ENCODE measurements at places on chromosomes 13 and 19.

DNA sequence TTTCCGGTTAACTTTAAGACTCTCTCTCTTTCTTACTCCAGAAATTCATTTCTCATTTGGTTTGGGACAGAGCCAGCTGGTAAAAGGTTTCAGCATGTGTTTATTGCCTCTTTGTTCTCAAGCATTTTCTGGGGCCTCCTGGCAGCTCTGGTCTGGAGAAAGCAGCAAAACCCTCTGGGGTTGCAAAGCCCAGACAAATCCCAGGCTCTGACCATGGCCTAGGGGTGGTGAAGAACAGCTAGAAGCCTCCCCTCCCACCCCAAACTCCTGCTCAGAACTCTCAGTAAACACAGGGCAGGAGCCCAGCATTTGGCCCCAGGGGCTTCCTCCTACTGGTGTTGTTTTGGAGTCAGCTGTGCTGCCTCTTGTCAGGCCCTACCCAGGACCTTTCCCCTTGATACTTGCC lies 124.2 kb upstream of the SERP2 start:
- no peak for DNase-seq
- H3K36me3 ChIP-seq, result no peaks in the 10 kb centered on the region
- H3K4me3 ChIP-seq, result no peak overlapping the region
- H3K27me3 ChIP-seq, result no peaks in the 10 kb centered on the region
- no peak overlapping the region for H3K27ac ChIP-seq

- H3K27me3 ChIP-seq, result no peaks in the 10 kb centered on the region
- no peak for DNase-seq
- H3K4me3 ChIP-seq, result no peak overlapping the region
- no peak overlapping the region for H3K27ac ChIP-seq
- H3K4me1 ChIP-seq, result no peaks in the 10 kb centered on the region
Observed at GRCh38 chr13:106078191-106078590, 457.3 kb downstream of the EFNB2 start.

DNA sequence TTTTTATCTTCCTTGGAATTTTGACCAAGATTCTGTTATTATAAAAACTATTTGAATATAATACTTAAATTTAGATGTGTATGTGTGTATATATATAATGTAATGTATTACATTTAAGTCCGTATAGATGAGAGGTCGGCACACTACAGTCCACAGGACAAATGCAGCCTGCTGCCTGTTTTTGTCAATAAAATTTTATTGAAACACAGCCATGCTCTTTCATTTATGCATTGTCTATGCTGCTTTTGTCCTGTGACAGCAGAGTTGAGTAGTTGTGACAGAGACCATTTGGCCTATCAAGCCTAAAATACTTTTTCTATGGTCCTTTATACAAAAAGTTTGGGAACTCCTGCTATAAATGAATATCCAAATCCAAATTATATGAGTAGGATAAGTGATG lies 69.7 kb downstream of the PCCA start:
- DNase-seq, result no peak
- H3K27me3 ChIP-seq, result no peaks in the 10 kb centered on the region
- H3K27ac ChIP-seq, result no peak overlapping the region
- no peaks in the 10 kb centered on the region for H3K4me1 ChIP-seq

DNA sequence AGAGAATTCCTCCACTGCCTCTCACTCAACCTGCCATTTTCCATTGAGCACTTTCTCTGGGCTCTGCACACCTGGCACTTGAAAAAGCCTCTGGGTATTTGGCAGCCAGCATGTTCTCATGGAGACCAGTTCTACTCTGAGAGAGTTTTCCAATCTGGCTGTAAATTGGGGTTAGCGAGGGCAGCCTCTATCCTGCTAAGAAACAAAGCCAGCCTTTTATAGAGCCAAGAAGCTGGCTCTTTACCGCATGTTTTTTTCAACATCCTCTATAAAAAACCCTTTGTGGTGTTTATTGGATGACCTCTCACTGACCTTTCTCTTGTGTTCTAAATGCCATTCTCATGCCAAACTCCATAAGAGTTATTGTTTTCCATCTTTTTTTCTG lies 52.6 kb upstream of the RCBTB2 start:
- no peak for DNase-seq
- no peak overlapping the region for H3K27ac ChIP-seq
- no peak overlapping the region for H3K4me3 ChIP-seq
- peaks cover 7% of the 10 kb centered on the region for H3K4me1 ChIP-seq

- no peaks in the 10 kb centered on the region for H3K27me3 ChIP-seq
- H3K4me1 ChIP-seq, result no peaks in the 10 kb centered on the region
- H3K4me3 ChIP-seq, result no peak overlapping the region
- H3K27ac ChIP-seq, result no peak overlapping the region
- no peak for DNase-seq
Observed at GRCh38 chr13:109235901-109236300, 550.5 kb downstream of the IRS2 start.

DNA sequence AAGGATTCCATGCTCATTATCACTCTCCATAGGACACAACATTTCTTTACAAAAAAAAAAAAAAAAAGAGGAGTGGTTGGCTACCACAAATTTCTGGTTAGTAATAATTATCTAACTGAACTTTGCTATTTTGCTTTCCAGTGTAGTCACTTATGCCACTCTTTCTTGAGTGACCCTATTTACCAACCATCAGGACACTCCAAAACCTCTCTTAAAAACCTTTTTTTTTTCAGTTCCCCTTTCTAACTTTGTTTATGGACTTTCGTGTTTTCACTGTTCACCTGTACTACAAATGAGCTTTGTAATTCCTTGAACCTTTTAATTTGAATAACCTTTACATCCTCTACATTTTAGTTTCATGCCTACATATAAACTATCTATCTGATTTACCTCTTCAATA lies 686.5 kb upstream of the PCDH9 start:
- no peaks in the 10 kb centered on the region for H3K36me3 ChIP-seq
- H3K27me3 ChIP-seq, result no peaks in the 10 kb centered on the region
- H3K4me1 ChIP-seq, result no peaks in the 10 kb centered on the region

DNA sequence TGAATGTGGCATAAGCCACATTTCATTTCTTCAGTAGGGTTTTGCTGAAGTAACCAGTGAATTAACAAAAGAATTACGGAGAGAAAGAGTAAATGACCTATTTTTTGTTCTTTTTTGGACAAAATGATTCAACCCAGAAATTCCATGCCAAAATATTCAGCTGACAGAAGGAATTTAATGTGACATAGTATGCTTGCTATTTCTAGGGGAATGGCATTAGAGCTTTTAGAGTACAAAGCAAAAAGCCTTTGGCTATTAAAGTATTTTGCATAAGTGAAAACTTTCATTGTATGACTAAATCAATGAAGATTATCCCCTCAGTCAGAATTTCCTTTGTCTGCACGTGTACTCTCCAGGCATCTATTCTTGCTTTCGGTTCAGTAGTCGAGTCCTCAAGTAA lies 465.3 kb downstream of the COG6 start:
- H3K4me1 ChIP-seq, result no peaks in the 10 kb centered on the region
- H3K27me3 ChIP-seq, result no peaks in the 10 kb centered on the region
- no peak overlapping the region for H3K27ac ChIP-seq
- DNase-seq, result no peak
- H3K36me3 ChIP-seq, result no peaks in the 10 kb centered on the region
